ENCODE measurements at places on chromosomes 5 and 9.
A peak's percentile ranks its signal among the peaks of the same experiment; 100 is the strongest.

DNA sequence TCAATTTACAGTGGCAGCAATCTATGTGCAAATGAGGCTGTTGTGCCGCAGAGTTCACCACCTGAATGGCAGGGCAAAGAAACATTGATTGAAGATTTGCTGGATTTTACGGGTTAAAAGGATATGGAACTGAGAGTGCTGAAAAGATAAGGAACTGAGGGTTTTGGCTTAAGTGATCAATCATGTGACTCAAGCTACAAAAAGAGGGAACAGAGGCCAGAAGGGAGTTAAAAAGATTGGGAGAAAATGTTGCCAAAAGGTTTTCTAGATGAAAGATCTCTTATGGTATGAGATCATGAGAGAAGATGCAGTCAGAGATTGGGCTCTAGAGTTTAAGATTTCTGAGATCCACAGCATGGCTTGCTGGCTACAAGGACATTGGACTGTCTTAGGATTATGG is 7.9 kb upstream of the RIMOC1 start:
- no peak for DNase-seq

- DNase-seq = no peak
These were observed 116.9 kb upstream of the TLX3 start for GRCh38 chr5:171192111-171192510.

DNA sequence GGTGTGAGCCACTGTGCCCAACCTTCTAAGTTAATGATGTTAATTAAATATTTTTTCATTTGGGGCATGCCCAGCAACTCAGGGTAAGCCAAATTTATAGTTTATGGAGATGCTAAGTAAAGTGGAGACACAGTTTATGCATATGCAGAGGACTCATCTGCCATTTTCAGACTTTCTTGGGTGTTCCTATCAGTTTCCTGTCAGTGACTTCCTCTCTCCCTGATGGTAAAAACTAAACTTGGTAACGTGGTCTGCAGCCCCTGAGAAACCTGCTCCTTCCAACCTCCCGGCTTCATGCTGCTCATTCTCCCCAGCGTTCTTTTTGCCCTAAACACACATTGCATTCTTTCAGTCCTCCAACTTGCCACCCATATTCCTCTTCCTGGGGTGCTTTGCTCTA is 48.4 kb upstream of the TUT7 start:
- peak; percentile 9 for DNase-seq

- DNase-seq = no peak
These were observed 150.0 kb upstream of the KIF2A start for GRCh38 chr5:62155988-62156387.

DNA sequence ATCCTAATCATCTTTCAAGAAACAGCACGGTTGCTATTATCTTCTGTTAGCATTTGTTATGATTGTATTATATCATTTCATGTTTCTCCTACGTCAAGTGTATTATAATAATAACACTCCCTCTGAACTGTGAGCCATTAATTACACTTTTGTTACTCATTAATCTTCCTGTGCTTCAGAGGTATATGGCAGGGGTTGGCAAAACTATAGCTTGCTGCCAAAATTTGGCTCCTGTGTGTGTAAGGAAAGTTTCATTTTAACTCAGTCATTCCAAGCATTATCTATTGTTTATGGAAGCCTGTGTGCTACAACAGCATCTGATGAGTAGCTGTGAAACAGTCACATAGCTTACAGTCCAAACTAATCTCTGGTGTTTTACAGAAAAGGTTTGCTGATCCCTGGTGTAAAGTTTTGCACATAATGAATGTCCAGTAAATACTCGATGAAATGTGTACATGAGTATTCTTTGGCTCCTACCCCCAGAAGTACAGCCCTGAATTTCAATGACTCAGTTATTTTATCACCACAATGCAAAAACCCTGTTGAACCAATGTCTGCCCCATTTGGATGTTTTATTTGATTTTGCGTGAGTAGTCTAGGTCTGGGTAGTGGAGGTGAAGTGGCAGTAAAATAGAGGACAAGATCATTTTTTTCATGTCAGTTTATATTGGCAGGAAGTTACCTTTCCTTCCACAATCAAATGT is 648.2 kb downstream of the MAT2B start:
- DNase-seq = no peak

GRCh38 chr5:80466669-80467485 is 21.0 kb upstream of the FAM151B start:
- DNase-seq = no peak

DNA sequence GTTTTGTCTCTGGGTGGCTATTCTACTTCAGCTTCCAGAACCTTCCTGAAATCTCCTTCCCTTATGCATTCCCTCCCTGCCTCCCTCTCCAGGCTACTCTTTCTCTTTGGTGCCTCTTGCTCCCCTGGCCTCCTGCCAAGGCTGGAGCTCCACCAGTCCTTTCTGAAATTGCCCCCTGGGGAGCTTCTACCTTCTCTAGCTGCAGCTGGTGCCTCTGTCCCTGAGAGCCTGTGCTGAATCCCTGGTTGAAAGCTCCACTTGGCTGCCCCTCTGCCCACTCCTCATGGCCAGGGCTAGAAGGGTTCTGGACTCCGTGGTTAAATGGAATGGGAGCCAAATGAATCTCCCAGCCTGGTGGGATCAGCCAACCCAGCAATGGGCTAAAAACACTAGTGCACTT is 80.1 kb downstream of the COL15A1 start:
- no peak for DNase-seq

DNA sequence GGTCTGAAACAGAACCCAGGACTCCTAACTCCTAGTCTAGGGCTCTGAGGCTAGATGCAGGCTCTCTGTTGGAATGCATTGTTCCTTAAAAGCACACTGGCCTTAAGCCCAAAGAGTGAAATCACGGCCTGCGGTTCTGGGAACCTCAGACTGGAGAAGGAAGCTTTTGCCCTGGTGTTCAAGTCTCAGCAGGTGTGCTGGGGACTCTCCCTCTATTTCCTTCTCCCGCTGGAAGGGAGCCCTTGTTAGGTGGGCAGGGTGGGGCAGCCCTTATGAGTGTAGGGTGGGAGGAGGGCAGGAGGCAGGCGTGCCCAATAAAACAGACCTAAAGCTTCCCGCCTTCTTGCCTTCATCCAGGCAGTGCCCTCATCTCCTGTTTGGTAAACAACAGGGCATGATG is 1.8 kb upstream of the PPARGC1B start:
- no peak for DNase-seq

GRCh38 chr5:1253456-1254105 is 28.4 kb downstream of the SLC6A18 start:
- no peak for DNase-seq

- no peak for DNase-seq
These were observed 12.7 kb downstream of the PLK2 start for GRCh38 chr5:58447226-58447625.

- DNase-seq = no peak
These were observed 125.1 kb upstream of the KLF9 start for GRCh38 chr9:70539526-70539925.

- DNase-seq = no peak
These were observed 68.6 kb upstream of the IL17B start for GRCh38 chr5:149447373-149448367.

- DNase-seq = no peak
These were observed 98.4 kb downstream of the COX7C start for GRCh38 chr5:86716121-86716520.

GRCh38 chr9:129549139-129549538 is 71.8 kb downstream of the C9orf50 start:
- no peak for DNase-seq

DNA sequence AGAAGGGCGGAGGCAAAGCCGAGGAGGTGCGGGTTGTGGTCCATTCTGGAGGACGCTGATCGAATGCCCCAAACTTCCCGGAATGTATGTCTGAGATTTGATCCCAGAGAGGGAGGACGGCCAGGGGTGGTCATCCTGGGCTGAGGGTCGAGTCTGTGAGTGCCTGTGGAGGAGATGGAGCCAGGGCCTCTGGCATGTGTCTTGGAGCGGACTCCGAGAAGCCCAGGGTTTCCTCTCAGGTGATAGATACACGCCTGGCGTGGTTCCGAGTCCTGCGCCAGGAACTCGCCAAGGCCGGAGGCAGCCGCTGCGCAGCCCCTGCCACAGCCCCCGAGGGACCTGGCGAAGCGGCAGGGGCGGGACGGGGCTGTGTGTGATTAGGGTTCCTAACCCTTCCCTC is 363 bp downstream of the ZNF454 start:
- no peak for DNase-seq

DNA sequence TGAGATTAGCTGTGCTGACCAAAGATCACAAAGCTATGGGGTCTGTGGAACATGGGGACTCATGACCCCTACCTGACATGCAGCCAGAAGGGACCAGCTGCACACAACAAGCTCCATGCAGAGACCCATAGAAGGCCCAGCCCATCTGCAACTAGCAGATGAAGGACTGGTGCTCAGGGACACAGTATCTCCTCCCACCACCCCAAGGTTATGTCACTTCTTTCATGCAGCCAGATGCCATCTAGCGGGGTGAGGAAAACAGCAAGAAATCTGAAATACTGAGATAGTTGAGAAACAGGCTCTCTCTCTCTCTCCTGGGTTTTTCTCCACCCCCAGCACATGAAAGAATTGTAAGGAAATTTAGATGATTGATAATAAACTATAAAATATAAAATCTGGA is 161.3 kb upstream of the DAPK1 start:
- DNase-seq = peak; percentile 72

DNA sequence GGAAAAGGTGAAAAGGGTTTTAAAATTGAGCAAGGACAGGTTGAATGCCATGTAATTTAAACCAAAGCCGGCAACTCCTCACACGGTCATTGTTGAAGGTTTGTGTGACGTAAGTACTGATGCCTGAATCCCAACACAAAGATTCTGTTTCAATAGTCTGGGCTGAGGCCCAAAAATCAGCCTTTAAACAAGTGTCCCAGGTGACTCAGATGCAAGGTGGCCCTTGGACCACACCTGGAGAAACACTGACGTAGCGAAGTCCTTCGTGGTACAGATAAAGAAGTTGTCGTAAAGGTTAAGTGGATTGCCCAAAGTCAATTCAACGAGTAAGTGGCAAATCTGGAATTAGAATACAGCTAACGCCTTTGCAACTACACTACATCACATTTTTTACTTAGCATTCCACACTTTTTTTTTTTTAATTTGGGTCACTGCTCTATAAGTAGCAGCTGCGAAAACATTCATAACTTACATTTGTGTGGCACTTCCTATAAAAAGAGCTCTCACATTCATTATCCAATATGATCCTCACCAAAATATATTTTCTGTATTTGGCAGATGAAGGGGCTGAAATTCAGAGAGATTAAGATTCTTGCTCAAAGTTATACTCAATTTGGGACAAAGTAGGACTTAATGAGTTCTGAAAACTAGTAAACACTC is 111.3 kb downstream of the LPAR1 start:
- no peak for DNase-seq

- peak; percentile 79 for DNase-seq
These were observed 134.7 kb upstream of the DMRT1 start for GRCh38 chr9:706606-707459.

DNA sequence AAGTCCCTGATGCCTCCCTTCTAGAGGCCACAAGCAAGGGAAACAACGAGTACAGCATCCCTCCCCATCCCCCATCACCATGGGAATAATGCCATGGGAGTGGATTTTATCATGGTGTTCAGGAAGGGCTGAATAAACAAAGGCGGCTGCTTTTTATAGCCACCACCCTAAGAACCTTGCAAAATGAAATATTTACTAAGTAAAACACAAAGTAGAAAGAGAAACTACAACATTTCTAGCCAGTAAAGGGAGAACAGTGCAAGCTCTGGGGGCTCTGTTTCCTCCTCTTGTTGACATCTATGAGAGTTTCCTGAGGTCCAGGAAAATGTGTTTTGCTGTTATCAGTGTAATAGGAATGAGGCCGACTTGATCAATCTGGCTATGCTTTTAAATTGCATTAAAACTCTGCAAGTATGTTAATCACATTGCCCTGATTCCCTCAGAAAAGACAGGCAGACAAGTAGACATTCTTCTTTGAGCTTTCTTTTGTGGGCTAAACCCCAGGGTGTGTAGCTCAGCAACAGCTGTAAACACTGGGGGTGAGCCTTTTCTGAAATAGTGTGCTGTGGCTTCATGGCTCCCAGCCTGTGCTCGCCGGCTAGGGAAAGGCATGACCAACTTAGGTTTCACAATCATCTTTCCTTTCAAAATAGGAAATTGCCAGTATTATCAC is 31.1 kb downstream of the SV2C start:
- no peak for DNase-seq

DNA sequence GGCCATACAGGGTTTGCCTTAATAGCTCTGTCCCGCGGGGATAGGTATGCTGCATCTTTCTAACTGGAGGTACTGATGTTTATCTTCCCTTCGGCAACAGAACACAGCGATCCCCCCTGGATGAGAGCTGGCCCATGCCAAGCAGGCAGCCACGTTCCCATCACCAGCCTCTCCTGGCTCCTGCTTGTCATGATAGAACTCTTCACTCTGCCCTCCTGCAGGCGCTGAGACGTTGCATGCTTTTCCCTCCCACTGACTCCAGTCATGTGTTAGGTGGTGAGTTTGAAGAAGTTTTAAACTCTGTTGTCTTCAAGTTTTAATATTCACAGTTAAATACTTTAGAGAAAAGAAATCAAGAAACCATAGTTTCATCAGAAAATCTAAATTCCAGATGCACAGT is 60.0 kb downstream of the MED27 start:
- DNase-seq = no peak

DNA sequence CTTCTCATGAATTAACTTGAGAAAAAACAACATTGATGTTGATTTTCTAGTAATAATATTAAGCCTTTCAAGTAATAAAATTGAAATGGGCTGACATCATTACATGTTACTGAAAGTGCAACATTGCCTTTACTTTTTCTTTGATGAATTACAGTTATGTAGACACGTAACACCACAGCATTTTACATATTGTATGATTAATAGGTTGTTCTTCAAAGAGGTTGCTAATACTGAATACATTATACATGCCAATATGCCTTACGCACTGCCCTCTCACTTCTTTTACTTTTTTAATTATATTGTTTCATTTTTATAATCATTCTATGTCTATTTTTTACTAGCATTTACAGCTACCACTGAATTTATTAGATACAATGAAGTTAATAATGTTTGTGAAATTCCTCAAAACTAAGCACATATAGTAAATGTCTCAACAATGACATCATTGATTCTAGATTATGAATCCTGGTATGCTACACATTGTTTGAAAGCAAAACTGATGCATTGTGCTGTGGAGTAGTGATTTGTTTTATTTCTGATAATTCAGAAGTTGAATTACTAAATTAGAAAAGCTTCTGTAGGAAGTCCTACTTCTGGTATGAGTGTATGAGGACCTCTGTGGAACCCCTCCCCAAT is 464.4 kb upstream of the IZUMO3 start:
- DNase-seq = no peak

DNA sequence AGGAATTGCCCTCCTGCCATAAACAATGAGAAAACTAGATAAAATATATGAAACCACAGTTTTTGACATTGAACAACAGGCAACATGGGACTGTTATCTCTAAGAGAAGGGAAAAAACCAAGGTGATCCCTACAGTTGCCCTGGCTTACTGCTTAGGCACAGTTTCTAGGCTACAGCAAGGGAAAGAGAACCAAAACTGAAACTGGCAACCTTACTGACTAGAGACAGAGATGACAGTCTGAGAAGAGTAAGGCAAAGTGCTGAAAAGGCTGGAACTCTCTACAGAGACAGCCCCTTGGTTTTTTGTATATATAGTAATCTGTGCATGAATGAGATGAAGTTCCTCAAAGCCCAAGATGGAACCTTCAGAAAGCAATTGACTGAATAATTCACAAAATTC is 36.2 kb upstream of the REEP2 start:
- DNase-seq = no peak

Measured in hematopoietic multipotent progenitor cell treated with erythropoietin and hydrocortisone succinate and interleukin-3 and kit ligand, for 8 days (in vitro differentiated cells).